Effector memory CD8-positive, alpha-beta T cell (primary cell): ENCODE measurements at places on chromosomes 2 and 18.
A peak's percentile ranks its signal among the peaks of the same experiment; 100 is the strongest.

GRCh38 chr2:176099728-176100546 lies at the start of gene HOXD12:
Gene HOXD12, plus strand, starts transcription at chr2:176099795. Its CDS starts 7 bp downstream, at chr2:176099802.
- peaks cover 24% of the 10 kb centered on the region for H3K4me1 ChIP-seq
- peaks cover 31% of the 10 kb centered on the region for H3K36me3 ChIP-seq
- DNase-seq = no peak

- H3K27ac ChIP-seq = peak overlapping the region; percentile 90
- peak overlapping the region; percentile 83 for H3K4me3 ChIP-seq
- peaks cover 13% of the 10 kb centered on the region for H3K4me1 ChIP-seq
- peak; percentile 28 for DNase-seq
- H3K27me3 ChIP-seq = no peaks in the 10 kb centered on the region
These were observed 484 bp downstream of the ABCB6 start for GRCh38 chr2:219218217-219218731.

- H3K36me3 ChIP-seq = peaks cover 2% of the 10 kb centered on the region
- H3K27me3 ChIP-seq = peaks cover 27% of the 10 kb centered on the region
- H3K4me1 ChIP-seq = no peaks in the 10 kb centered on the region
- H3K27ac ChIP-seq = no peak overlapping the region
- no peak overlapping the region for H3K4me3 ChIP-seq
- no peak for DNase-seq
These were observed 4.4 kb downstream of the IL1B start for GRCh38 chr2:112831946-112832840.

DNA sequence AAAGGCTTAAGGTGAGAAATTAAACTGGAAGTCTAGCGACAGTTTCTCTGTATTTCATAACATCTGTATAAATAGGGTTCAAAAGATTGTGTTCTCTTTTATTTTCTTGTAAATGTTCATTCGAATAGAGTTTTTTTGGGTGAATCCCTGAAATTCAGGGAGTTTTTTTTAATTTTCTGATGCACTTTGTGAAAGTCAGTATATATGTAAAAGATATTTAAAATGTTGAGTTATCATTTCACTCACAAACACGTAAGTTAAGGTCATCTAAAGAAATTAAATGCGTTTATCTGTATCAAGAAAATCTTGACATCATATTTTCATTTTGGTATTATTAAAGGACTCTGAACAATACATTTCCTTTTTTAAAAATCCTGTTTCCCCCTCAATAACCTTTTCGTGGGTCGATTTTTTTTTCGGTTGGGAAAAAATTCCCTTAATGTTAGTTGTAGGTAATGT lies 3.4 kb downstream of the SP9 start:
- peaks cover 33% of the 10 kb centered on the region for H3K4me1 ChIP-seq
- H3K27me3 ChIP-seq = peaks cover 79% of the 10 kb centered on the region
- peaks cover 68% of the 10 kb centered on the region for H3K36me3 ChIP-seq
- peak overlapping the region; percentile 78 for H3K4me3 ChIP-seq
- DNase-seq = no peak

DNA sequence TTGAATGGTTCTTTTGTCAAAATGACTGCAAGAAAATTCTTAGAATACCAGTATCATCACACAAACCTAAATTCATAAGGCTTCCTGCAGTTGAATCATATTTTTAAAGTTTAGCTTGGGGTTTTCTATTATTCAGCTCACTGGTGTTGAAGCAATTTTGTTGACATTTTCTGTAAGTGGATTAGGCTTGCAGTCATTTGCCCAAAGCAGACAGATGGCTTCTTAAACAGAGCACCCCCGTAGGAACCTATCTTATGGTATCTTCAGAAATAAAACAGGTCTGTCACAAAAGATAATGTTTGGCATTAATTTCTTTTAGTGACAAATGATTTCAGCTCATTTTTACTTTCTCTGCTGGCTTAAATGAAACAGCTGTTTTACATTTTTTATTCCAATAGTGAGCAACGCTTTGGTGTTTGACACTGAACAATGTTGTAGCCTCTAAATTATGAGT lies 331.1 kb downstream of the PLCL1 start:
- H3K36me3 ChIP-seq = no peaks in the 10 kb centered on the region
- H3K27ac ChIP-seq = no peak overlapping the region
- H3K4me1 ChIP-seq = no peaks in the 10 kb centered on the region
- H3K27me3 ChIP-seq = no peaks in the 10 kb centered on the region
- H3K4me3 ChIP-seq = no peak overlapping the region
- DNase-seq = no peak

DNA sequence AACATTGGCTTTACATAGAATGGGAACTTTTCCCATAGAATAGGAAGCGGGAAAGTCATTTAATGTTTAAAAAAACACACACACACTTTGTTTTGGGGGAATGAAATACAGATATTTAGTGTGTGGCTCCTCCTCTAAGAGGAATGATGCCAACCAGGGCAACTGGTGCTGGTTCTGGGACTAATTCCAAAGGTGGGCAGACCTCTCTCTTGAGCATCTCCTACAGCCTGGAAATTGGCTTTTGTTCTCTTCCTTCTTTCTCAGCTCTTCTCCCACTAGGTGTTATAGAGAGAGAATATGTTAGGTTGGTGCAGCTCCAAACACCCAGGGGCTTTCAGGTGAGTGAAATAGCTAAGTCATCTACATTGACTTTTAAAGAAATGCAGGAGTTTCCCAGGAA lies 190.1 kb downstream of the RAD51AP2 start:
- no peaks in the 10 kb centered on the region for H3K27me3 ChIP-seq
- no peak overlapping the region for H3K4me3 ChIP-seq

DNA sequence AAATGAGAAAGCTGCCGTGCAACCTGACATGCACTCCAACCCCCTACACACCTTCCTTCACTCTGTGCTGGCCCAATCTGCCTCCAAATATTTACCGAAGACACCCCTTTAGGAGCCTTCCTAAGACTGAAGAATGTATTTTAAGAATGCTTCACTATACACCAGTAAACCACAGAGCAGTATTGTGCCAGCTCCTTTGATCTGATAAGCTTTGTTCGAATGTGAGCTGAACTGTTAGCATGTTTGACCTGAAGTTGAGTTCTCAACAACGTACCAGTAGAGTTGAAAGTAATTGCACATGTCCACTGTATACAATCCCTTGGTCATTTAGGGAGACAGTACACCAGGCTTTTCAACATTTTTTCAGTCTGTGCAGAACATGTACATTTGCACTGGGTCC lies 259.2 kb downstream of the TGIF1 start:
- H3K4me3 ChIP-seq = no peak overlapping the region
- H3K4me1 ChIP-seq = no peaks in the 10 kb centered on the region
- peaks cover 69% of the 10 kb centered on the region for H3K27me3 ChIP-seq
- H3K27ac ChIP-seq = no peak overlapping the region

DNA sequence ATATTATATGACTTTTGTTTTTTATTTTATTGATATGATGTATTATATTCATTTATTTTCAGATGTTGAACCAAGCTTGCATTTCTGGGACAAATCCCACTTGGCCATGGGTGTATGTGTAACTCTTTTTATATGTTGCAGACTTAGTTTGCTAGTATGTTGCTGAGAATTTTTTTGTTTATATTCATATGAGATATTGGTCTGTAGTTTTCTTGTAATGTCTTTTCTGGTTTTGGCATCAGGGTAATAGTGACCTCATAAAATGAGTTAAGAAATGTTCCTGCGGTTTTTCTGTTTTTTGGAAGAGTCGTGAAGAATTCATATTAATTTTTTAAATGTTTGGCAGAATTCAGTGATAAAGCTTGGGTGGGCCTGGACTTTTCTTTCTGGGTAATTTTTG lies 88.7 kb downstream of the ASB1 start:
- no peak for DNase-seq
- H3K27me3 ChIP-seq = no peaks in the 10 kb centered on the region
- H3K36me3 ChIP-seq = no peaks in the 10 kb centered on the region
- no peaks in the 10 kb centered on the region for H3K4me1 ChIP-seq
- H3K4me3 ChIP-seq = no peak overlapping the region

DNA sequence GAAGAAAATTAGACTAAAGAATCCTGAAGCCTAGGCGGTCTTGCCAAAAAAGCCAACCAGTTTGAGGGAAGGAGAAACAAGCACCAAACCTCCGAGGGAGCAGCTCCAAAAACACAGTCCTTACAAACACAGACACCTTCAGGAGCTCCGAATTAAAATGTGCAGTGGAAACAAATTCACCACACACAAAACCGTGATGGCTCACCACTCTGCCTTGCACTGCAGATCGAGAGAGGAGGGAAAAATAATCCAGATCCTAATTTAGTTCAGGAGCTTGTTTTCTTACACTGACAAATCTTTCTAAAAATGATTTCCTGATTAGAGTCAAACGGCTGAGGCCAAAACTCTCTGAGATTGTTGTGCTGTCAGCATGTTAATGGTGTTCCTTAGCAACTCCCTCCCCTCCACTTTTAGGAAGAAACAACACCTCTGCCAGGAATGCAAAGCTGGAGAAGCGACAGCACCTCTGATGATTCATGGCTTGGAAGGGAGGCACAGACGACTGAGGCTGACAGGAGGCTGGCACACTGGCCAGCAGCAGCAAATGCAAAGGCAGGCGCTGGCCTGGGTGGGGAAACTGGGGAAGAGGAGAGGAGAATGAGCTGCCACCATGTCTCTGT lies 249.4 kb upstream of the KLHL29 start:
- H3K27ac ChIP-seq = no peak overlapping the region
- H3K4me1 ChIP-seq = no peaks in the 10 kb centered on the region
- H3K4me3 ChIP-seq = no peak overlapping the region
- DNase-seq = no peak
- H3K36me3 ChIP-seq = no peaks in the 10 kb centered on the region

GRCh38 chr2:216285701-216286100 lies 86.6 kb downstream of the MARCHF4 start:
- H3K4me1 ChIP-seq = peaks cover 3% of the 10 kb centered on the region
- peaks cover 2% of the 10 kb centered on the region for H3K36me3 ChIP-seq
- no peak for DNase-seq
- H3K4me3 ChIP-seq = no peak overlapping the region
- peaks cover 17% of the 10 kb centered on the region for H3K27me3 ChIP-seq

- peak overlapping the region; percentile 82 for H3K27ac ChIP-seq
- peak overlapping the region; percentile 41 for H3K4me3 ChIP-seq
These were observed 60.9 kb downstream of the HDAC4 start for GRCh38 chr2:239339726-239340601.

GRCh38 chr2:172516299-172516698 lies 39.6 kb upstream of the PDK1 start:
- no peak overlapping the region for H3K27ac ChIP-seq
- H3K27me3 ChIP-seq = no peaks in the 10 kb centered on the region
- no peaks in the 10 kb centered on the region for H3K36me3 ChIP-seq
- H3K4me1 ChIP-seq = peaks cover 3% of the 10 kb centered on the region
- H3K4me3 ChIP-seq = no peak overlapping the region
- no peak for DNase-seq

- no peak overlapping the region for H3K27ac ChIP-seq
- peak; percentile 46 for DNase-seq
- peaks cover 54% of the 10 kb centered on the region for H3K27me3 ChIP-seq
- H3K36me3 ChIP-seq = no peaks in the 10 kb centered on the region
- H3K4me3 ChIP-seq = peak overlapping the region; percentile 73
- H3K4me1 ChIP-seq = peaks cover 3% of the 10 kb centered on the region
These were observed 369.1 kb downstream of the MTX2 start for GRCh38 chr2:176638167-176639015.

DNA sequence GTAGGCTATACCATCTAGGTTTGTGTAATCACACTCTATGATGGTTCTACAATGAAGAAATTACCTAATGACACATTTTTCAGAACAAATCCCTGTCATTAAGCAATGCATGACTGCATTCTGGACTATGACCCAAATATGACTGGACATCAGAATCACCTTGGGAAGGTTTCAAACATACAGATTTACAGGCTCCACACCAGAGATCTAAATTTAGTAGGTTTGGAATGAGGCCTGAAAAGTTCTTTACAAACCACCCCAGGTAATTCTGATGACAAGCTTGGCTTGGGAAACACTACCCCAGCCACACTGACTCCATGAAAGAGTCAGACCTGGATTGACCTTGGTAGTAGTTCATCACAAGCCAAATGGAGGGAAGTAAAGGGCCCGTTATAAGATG lies 52.2 kb upstream of the NFE2L2 start:
- no peaks in the 10 kb centered on the region for H3K27me3 ChIP-seq
- H3K27ac ChIP-seq = no peak overlapping the region
- no peak overlapping the region for H3K4me3 ChIP-seq
- H3K36me3 ChIP-seq = no peaks in the 10 kb centered on the region
- H3K4me1 ChIP-seq = no peaks in the 10 kb centered on the region
- DNase-seq = no peak

DNA sequence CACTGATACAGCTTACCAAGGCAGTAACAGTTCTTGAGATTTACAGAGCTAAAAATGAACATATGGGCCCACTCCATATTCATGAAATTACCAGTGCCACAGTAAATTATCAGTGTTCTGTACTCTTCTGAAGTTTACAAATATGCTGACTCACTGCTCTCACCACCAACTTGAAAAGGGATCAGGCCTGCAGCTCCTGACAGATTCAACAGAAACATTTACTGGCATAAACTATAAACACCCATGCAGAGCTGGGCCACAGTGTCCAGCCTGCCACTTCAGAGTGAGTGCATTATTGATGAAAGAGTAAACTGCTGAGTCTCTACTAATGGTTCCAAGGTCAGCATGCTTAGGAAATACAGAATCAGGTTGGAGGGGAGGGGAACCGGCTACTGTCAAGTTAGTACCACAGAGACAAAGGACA lies 83.1 kb downstream of the FARSB start:
- no peak for DNase-seq
- no peaks in the 10 kb centered on the region for H3K4me1 ChIP-seq
- H3K4me3 ChIP-seq = no peak overlapping the region
- H3K27me3 ChIP-seq = no peaks in the 10 kb centered on the region
- peaks cover 36% of the 10 kb centered on the region for H3K36me3 ChIP-seq
